Temporal lobe (tissue), 4 donors: ENCODE measurements at places on chromosomes 13 and 19. TPM values are rescaled to one million over a fixed set of nuclear protein-coding genes. Genes with fewer than 3 reads are reported as not detected.

The ZNF526 gene
- total RNA-seq = 3.7 TPM

The PGLYRP2 gene
- total RNA-seq = not detected

The IGFL1 gene
- not detected for total RNA-seq

The CLPTM1 gene
- total RNA-seq = 47.5 TPM

The LYPD3 gene
- total RNA-seq = 0.49 TPM

The IFI30 gene
- total RNA-seq = under 0.01 TPM

The PRSS57 gene
- not detected for total RNA-seq

The ERICH4 gene
- not detected for total RNA-seq

The GFY gene
- total RNA-seq = 0.25 TPM

The RASIP1 gene
- total RNA-seq = 3.9 TPM

The SLC25A30 gene
- 9.1 TPM for total RNA-seq

The UNC13A gene
- 43.5 TPM for total RNA-seq

The AMER2 gene
- 129 TPM for total RNA-seq

The CBY2 gene
- total RNA-seq = not detected

The RTBDN gene
- 2.5 TPM for total RNA-seq

The ZNF829 gene
- 6.1 TPM for total RNA-seq

The ZNF93 gene
- 19.2 TPM for total RNA-seq

The FPR2 gene
- not detected for total RNA-seq

The ATP4B gene
- not detected for total RNA-seq

The RPL21 gene
- total RNA-seq = 865 TPM

The CEACAM21 gene
- 0.74 TPM for total RNA-seq

The KLK15 gene
- total RNA-seq = not detected
